ENCODE measurements at places on chromosomes 11 and 22.

DNA sequence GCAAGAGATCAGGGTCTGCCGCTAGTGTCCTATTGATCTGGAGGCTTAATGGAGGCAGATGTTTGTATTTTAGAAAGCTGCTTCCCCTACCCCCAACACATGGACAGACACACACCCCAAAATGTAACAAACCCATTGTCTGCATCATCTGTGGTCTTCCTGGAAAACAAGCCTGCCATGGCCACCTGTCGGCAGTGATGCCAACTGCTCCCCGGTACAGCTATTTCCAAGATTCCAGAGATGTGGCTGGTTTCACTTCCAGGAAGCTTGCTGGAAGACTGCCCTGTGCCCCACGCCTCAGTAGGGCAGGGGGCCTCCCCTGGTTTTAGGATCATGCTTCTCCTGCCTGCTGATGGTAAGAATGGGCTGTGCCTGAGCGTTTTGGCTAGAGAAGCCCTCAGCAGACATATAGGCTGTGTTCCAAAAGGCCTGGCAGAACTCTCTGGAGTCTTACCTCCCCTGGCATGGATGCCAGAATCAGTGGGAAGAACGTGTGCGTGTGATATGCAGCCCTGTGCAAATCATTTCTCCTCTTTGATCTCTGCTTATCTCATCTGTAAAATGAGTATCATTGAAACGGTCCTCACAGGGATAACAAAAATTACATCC is 108.6 kb downstream of the FBXO7 start:
- no peak for DNase-seq

- no peak for DNase-seq
Observed at GRCh38 chr11:81852896-81853295, 880.8 kb downstream of the FAM181B start.

DNA sequence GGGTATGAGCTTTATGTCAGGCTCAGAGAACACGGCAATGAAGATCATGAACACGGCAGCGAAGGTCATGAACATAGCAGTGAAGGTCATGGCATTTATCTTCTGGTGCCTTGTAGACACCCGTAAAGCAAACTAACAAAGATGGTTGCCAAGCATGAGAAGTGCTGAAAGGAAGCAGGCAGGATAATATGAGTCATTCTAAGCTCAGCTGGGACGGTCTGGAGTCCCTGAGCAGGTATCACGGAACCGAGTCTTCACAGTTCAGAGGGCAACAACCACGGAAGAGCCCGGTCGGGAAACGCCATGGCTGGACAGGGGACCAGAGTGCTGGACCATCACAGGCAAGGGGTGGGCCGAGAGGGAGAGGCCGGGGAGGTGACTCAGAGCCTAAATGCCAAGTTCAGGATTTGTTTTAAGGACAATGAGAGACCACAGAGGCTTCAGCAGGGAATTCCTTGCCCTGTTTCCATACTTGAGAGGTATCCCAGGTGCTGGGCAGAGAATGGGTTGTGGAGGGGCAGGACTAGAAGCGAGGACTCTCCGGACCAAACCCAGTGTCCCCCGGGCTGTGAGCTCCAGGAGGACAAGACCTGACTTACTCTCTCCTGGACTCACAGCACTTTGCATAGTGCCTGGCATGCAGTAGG is 13.1 kb upstream of the MS4A10 start:
- no peak for DNase-seq

DNA sequence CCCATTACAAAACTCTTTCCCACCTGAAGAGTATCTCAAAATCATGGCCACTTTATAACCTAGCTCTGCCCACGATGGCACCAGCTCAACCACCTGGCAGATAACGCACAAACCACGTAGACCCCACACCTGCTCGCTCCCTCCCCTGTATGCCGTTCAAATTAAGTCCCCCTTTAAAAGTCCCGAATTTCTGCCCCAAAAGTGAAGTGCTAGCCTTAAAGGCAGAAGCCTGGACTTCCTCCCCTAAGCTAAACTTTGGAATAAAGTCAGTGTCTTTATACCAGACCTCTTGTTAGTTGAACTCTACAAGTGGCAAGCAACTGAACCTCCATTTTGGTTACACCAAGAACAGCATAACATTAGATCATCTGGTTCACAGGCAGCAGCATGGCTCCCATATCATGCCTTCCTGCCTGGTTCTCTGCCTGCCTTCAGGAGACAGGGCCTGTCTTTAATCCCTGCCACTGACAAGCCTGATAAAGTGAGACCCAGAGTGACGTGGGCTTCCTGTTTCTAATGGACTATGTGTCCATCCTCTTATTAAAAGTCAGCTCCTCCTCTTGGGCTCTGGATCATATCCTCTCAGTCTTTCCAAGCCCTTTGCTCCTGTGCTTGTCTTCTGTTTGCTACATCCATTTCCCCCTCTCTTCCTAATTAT is 32.6 kb upstream of the NNMT start:
- no peak for DNase-seq

- DNase-seq, result no peak
Observed at GRCh38 chr11:134575504-134576230, 163.6 kb upstream of the B3GAT1 start.

DNA sequence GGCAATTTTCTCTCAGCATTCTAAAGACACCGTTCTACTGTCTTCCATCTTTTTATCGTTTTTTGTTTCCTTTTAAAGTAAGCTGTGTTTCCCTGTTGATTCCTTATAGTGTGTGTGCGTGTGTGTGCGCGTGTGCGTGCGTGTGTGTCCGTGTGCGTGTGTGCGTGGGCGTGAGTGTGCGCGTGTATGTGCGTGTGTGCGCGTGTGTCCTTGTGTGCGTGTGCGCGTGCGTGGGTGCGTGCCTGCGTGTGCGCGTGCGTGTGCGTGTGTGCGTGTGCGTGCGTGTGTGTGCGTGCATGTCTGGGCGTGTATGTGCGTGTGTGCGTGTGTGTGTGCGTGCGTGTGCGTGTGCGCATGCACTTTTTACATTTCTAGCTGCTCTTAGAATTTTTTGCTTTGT is 1033.7 kb downstream of the BRD1 start:
- DNase-seq, result no peak

DNA sequence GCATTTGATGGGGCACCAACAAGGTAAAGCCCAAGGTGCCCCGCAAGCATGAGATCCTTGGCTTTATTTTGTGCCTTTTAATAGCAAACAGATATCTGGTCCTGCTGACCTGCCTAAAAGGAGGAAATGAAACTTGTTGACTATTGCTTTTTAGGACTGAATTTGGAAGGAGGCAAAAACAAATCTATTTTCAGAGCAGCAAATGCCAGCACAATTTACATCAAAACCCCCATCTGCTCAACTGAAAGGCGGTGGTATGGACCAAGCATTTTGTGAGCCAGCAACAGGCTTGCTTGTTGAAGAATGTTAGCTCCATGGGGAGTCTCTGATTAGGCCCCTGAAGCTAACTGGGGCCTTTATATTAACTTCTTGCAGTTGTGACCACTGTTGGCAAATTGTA is 192.6 kb upstream of the E2F8 start:
- DNase-seq, result no peak

DNA sequence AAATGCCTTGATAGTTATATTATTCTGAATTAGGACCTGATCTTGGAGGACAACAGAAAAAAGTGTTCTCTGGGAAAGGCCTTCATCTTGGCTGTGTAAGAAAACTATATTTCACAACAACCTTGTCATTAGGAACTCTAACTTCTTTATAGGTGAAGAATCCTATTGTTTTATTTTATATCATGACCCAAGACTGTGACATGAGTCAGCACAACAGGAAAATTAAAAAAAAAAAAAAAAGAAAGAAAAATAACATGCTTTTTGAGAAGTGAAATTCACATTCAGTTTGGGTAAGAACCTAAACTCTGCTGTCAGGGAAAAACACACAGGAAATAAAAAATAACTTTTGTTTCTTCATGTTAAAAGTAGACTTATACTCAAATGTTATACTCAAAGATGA is 11.7 kb upstream of the FOLR2 start:
- DNase-seq, result no peak

DNA sequence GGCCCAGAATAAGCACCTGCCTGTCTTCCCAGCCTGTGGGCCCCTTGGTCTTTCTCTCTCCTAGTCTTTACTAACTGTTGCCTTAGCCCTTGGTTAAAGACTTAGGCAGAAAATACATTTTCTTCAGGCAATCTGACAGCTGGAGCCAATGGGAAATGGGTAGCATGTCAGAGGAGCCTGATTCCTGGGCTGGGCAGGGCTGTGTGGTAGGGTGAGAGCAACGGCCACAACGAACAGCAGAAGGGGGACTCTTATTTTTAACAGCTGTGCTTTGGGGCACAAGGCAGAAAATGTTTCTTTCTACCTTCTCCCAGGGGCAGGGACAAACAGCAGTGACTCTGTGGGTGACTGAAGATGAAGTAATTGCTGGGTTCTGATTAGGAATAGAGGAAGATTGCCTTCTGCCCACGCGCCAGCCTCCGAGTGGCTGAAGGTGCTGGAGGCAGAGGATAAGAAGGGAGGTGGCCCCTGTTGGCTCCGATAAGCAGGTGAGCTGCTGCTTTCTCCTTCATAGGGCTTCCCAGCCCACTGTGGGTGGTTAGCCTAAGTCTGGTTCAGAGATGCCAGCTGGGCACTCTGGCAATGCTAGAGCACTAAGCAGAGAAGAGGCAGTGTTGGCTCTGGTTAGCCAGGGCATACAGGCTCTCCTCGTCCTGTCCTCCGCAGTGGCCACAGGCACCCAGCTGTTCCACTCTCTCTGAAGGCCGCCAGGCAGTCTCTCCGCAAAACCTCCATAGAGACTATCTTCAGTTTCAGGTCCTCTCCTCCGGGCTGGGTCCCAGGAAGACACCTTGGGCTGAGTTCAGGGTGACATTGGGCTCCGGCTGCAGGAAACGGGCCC is 1.5 kb downstream of the YPEL4 start:
- DNase-seq, result peak; percentile 28

GRCh38 chr11:95487391-95487790 is 256.4 kb upstream of the SESN3 start:
- peak; percentile 88 for DNase-seq

DNA sequence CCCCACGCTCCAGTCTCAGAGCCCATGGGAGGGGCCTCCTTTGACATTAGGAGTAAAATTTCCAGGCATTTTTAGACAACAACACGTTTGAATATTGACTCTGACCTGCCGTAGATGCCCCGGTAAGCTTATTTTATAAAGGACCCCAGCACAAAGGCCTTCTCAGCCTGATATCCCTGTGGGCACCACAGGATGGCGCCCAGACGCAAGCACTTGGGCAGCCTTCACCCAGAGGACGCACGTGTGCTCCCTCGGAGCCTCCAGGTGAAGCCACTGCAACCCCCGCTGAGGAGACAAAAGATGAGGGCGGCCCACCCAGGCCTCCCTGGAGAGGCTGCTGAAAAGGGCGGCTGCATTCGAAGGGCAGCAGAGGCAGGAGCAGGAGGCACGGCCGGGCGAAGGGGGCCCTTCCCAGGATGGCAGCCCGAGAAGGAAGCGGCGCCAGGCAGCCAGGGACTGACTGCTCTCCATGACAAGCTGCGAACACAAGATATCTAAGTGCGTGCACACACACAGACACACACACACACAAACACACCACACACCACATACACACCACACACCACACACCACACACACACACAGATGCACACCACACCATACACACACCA is 15.2 kb upstream of the TH start:
- no peak for DNase-seq

GRCh38 chr11:94017446-94017845 is 3.7 kb upstream of the HEPHL1 start:
- DNase-seq, result no peak

- no peak for DNase-seq
Observed at GRCh38 chr22:42306010-42306409, 35.6 kb upstream of the TCF20 start.

DNA sequence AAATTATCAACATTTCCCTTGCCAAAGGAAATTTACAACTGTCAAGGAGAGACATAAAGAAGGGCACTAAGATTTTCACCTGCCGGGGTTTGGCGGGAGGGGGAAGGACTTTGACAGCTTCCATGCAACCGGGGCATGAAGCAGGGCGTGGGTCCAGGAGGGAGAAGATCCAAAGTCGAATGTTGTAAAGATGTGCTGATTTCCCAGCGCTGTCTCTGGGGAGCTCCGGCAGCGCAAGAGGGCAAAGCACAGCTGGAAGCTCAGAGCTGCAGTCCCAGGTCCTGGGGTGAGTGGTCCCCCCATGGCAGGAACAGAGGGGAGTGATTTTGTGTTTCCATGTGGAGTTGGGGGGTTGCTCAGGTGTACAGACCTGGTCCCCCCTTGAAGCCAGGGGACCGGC is at the start of gene MS4A10:
Gene MS4A10, plus strand, starts transcription at position 198 of the 400 bp plus-strand sequence. CDS start 5,003 bp downstream, outside the sequence.
- DNase-seq, result no peak

GRCh38 chr11:92297567-92298553 is 73.2 kb downstream of the FAT3 start:
- no peak for DNase-seq

DNA sequence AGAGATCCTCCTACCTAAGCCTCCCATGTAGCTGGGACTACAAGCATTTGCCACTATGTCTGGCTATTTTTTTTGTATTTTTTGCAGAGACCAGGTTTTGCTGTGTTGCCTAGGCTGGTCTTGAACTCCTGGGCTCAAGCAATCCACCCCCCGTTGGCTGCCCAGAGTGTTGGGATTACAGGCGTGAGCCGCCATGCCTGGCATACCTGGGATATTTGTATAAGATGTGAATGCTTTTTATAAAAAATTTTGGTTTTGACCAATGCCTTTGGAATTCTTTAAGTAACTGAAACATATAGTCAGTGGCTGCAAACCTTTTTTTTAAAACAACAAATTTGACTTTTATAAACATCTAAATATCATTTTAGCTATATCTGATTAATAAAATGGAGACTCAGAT is 42.4 kb downstream of the ADAMTS8 start:
- DNase-seq, result no peak

- DNase-seq, result no peak
Observed at GRCh38 chr11:33692013-33692504, 8.6 kb downstream of the C11orf91 start.

DNA sequence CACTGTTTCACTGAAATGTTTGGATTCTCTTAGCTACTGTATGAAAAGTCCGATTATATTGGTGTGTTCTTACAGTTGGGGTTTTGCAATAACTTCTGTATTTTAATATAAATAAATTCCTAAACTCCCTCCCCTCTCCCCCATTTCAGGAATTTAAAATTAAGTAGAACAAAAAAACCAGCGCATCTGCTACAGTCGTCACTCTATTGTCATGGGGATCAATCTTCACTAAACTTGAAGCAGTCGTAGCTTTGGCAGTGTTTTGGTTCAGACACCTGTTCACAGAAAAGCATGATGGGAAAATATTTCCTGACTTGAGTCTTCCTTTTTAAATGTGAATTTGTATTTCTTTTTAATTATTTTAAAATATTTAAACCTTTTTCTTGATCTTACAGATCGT is 9.4 kb downstream of the PIWIL3 start:
- DNase-seq, result no peak

GRCh38 chr11:17602105-17603001 is 55.3 kb downstream of the OTOG start:
- DNase-seq, result no peak

GRCh38 chr11:47437746-47438418 is 11.1 kb downstream of the RAPSN start:
- no peak for DNase-seq

- no peak for DNase-seq
Observed at GRCh38 chr11:4180441-4181183, 86.0 kb downstream of the RRM1 start.

GRCh38 chr11:107799218-107799859 is 59.2 kb downstream of the SLC35F2 start:
- peak; percentile 65 for DNase-seq

- no peak for DNase-seq
Observed at GRCh38 chr22:44597616-44598015, 99.6 kb upstream of the RTL6 start.

All from GM13977 (cell line).